Hematopoietic multipotent progenitor cell (in vitro differentiated cells): ENCODE measurements at places on chromosomes 16 and 17.

DNA sequence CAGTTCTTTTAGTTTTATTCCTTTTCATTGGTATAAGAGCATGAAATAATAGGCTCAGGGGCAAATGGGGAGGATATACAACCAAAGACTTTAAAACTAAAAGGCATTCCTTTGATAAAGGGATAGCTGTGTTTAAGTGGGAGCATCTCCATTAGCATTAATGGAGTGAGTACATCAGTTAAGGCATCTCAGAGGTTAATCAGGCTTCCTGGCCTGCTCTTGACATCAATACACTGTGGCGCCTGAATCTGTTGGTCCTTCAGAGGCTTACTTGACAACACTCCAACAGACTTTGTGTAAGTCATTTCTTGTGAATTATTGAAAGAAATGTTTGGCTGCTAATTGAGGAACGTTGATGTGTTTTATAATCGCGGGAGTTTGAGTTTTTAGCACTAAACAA, 230.7 kb downstream of the BCAS3 start:
- DNase-seq = no peak

- DNase-seq = no peak
Observed at GRCh38 chr17:73068322-73069153, 23.9 kb downstream of the SLC39A11 start.

GRCh38 chr16:10228779-10229178, 46.6 kb upstream of the GRIN2A start:
- no peak for DNase-seq

DNA sequence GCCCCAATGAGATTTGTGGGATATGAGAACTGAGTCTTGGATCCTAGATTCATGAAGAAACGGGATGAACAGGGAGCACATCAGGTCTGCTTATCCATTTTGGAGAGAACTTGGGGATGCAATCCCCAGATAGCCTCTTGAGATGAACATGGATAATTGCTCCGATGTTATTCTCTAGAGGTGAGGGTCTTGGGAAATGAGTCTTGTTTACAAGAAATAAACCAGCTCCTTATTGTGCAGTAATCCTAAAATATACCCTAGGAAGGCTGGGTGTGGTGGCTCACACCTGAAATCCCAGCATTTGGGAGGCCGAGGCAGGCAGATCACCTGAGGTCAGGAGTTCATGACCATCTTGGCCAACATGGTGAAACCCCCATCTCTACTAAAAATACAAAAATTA, at the start of gene OR1D2:
Gene OR1D2 (minus strand): TSS at position 101 of the 400 bp plus-strand sequence. CDS start 11,426 bp downstream, outside the sequence.
- DNase-seq = no peak

- no peak for DNase-seq
Observed at GRCh38 chr16:82603784-82604411, 22.9 kb upstream of the CDH13 start.

- peak; percentile 85 for DNase-seq
Observed at GRCh38 chr17:57783338-57783742, 38.2 kb upstream of the CCDC182 start.

DNA sequence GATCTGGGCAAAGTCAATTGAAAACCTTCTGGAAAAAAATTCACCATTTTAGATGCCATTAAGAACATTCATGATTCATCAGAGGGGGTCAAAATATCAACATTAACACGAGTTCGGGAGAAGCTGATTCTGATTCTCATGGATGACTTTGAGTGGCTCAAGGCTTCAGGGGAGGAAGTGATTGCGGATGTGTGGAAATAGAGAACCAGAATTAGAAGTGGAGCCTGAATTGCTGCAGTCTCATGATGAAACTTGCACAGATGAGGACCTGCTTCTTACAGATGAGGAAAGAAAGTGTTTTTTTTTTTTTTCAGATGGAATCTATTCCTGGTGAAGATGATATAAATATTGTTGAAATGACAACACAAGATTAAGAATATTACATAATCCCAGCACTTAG, 12.9 kb downstream of the ITGAX start:
- DNase-seq = peak; percentile 56

DNA sequence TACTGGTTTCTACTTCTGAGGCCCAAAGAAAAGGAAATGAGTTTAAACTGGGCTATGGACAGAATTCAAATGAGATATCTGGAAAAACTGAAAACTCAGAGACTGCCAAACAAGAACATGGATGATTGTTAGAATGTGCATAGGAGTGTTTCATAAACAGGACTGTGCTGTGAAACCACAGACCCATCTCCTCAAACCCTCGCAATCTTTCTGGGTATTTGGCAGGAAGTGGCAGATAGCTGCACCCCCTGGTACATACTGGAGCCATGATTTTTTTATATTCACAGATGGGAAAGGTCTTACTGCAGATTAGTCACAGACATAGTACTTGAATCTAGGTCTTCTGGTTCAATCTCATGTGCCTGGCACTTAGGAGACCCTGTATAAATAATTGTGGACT, 145.0 kb downstream of the CCDC182 start:
- no peak for DNase-seq

DNA sequence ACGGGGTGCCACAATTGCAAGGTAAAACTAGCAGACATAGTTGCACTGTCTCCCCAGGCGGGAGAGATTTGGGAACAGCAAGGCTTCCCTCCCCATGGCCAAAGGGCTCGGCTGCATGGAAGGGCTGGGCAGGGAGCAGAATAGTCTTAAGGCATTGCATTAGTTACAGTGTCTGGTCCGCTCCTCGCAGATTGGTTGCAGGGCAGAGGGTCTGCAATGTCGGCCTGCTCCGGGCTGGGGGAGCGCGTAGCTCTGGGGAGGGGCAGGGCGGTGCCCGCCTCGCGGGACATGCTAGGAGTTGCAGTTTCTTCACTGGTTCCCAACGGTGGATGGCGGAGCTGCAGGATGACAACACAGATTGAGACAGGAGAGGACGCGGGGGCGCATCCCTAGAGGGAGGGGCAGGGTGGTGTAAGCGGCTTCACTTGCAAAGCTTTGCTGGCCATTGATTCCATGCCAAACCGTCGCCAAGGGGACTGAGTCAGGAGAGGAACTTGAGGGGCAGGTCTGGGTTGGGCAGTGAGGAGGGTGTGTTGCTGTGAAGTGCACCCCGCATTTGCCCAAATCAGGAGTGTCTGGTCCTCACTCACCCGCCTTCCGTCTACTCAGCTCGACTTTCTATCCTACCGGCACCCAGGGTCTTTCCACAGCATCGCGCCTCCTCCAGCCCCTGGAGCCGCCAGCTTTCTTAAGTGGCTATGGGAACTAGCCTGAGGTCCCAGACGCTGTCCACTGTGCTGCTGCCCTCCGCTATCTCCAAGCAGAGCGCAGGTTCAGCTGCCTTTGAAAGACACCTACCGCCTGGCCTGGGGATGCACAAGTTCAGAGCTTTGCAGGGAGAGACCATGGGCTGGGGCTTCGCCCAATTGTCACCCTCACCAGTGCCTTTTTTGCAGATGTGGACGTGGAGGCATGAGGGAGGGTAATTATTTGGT, 1748.9 kb downstream of the TP53TG3F start:
- no peak for DNase-seq

GRCh38 chr16:87829988-87830672, 39.2 kb downstream of the SLC7A5 start:
- DNase-seq = no peak

GRCh38 chr17:68843522-68843921, 111.7 kb downstream of the ABCA8 start:
- DNase-seq = no peak

GRCh38 chr17:58196610-58197009, 4.1 kb downstream of the EPX start:
- DNase-seq = no peak

DNA sequence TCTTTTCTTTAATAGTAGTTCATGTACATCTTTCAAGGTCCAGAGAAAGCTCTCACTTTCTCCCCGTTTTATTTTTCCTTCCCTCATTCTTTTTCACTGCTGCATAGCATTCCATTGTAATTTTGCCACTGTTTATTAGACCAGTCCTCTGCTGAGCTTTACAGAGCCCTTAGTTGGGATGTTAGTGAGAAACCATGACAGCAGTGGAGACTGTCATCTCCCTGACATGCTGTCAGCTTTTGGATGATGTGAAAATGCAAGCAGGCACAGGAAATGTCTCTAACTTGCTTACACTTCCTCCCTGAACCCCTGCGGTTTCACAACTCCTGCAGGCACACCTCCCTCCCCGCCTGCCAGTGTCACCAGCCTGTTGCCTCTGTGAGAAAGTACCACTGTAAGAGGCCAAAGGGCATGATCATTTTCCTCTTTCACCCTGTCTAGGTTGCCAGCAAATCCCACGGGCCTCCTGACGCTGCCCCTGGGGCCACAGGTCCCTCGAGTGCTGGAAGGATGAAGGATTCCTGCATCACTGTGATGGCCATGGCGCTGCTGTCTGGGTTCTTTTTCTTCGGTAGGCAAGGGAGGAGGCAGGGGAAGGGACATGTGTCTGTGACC, at the start of gene ITGAL:
Gene ITGAL (plus strand): TSS at position 415 of the 615 bp plus-strand sequence. CDS start 96 bp downstream, at position 511.
- peak; percentile 51 for DNase-seq

GRCh38 chr17:17525956-17526355, 29.8 kb upstream of the RASD1 start:
- no peak for DNase-seq

DNA sequence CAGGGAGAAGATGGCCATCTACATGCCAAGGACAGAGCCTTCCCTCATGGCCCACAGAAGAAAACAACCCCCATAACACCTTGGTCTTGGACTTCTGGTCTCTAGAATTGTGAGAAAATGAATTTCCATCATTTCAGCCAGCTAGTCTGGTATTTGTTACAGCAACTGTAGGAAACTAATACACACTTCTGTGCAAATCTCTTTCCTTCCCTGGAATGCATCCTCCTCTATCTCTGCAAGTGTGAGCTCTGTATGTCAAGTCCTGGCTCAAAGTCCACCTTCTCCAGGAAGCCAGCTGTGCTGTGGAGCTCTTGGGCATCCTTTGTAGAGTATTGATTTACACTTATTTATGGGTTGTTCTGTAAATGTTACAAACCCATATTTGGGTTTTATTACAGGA, 89.7 kb downstream of the SDK2 start:
- DNase-seq = no peak

DNA sequence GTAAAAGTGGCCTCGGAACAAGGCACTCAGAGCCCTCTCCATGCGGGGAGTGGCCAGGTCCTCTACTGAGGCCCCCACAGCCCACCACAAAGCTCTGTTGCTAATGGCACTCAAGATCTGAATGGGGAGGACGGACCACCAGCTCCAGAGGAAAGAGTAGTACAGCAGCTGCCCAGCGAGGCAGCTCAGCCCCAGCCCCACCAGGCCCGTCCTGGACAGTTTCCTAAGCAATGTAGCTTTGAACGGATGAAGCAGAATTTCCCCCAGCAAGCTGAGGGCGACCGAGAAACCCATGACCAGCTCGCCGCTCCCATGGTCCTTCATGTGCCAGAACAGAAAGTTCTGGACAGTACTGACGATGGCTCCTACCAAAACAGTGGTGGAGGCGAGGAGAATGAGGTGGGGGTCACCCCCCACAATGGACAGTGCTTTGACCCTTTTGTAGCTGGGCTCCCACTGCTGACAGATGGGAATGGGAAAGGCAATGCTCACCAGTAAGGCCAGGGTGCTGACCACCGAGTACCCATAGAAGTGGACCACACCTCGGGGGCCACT, 1.5 kb downstream of the MFSD6L start:
- DNase-seq = no peak

DNA sequence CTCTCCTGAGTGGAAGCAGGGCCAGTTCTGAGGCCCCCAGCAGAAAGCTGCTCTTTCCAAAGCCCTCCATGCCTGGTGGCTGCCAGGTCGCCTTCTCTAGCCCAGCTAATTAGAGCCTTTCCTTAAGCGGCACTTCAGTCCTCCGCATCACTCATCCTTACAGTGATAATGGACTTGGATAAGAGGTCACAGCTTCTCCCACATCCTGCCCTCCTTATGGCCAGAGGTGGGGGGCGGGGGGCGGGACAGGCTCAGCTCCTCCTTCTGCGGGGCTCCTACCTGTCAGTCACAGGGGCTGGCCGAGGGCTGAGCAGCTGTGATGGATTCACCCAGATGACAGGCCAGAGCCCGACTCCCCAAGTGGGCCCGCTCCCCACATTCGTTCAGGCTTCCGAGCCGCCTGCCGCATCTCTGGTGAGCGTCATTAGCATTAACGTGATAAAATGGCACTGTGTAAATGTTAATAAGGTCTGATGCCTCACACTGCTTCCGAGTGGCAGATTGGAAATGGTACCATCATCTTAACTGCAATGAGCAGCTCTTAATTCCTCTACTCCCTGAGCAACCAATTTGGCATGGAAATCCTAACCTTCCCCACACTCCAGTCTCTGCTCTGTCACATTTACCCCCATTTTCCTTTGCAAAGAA, 41.3 kb downstream of the GRIN2C start:
- DNase-seq = no peak

- DNase-seq = no peak
Observed at GRCh38 chr16:27978876-27979275, 84.6 kb downstream of the GSG1L start.

GRCh38 chr16:84307209-84307954, 12.7 kb downstream of the WFDC1 start:
- DNase-seq = peak; percentile 31

GRCh38 chr17:51741458-51741857, 417.1 kb downstream of the CA10 start:
- DNase-seq = no peak

GRCh38 chr17:17811381-17812210, 25.2 kb downstream of the SREBF1 start:
- DNase-seq = no peak

- peak; percentile 38 for DNase-seq
Observed at GRCh38 chr17:7177191-7177953, 1.8 kb downstream of the ASGR1 start.

DNA sequence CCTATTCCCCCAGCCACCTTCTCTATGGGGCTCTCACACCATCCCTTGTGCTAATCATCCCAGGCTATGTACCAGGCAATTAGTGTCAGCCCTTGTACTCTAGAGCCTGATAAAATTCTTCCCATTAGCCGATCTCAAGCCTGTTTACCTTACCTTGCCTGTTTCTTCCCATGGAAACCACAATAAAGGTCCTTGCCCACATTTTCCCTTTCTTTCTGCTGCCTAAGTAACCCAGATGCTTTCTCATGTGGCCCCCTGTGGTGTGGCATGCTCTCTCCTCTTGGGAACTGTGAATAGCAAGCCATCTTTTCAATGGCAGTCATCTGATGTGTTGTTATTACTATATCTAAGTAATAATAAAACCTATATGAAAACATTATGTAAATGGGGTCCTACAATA, 265.8 kb upstream of the ELAC2 start:
- DNase-seq = no peak

DNA sequence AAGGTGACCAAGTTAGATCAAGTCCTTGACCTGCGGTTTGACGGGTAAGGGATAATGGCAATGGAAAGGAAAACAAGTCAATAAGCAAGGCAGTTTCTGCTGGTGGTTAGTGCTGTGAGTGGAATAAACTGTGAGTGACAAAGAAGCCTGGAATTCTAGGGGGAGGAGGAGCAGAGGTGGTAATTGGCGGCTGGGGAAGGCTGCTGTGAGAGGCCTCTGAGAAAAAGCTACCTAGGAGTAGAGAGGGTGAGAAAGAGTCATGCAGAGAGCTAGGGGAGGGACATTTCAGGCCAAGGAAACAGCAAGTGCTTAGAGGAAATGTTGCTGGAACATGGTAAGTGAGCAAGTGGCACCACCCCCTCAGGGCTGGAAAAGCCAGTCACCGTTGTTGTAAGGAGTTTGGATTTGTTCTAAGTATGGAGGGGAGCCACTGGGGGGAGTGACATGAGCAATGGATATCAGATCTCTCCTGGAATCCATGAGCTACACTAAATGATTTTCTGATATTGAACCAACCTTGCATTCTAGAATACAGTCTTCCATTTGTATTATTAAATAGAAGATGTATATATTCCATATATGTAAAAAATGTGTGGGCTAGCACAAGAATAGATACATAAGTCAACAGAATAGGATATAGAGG, 6.7 kb downstream of the NLRC3 start:
- DNase-seq = no peak
